Hepatocyte (in vitro differentiated cells): ENCODE measurements at places on chromosomes 5 and 9. TPM values are rescaled to one million over a fixed set of nuclear protein-coding genes. Genes with fewer than 3 reads are reported as not detected.

DNA sequence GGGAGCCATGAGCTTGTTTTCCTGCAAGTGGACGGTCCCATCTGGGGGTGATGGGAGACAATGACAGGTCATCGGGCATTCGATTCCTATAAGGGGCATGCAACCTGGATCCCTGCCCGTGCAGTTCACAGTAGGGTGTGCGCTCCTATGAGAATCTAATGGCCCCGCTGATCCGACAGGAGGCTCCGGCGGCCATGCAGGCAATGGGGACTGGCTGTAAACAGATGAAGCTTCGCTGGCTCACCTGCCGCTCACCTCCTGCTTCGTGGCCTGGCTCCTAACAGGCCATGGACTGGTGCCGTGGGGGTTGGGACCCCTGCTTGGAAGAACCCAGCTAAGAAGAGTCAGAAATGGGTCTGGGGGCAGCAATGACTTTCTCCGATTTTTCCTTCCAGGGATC, 21.0 kb downstream of the PAEP start:
- DNase-seq = no peak

- DNase-seq = no peak
Measured at GRCh38 chr9:113785334-113785733, 90.8 kb upstream of the ZNF618 start.

DNA sequence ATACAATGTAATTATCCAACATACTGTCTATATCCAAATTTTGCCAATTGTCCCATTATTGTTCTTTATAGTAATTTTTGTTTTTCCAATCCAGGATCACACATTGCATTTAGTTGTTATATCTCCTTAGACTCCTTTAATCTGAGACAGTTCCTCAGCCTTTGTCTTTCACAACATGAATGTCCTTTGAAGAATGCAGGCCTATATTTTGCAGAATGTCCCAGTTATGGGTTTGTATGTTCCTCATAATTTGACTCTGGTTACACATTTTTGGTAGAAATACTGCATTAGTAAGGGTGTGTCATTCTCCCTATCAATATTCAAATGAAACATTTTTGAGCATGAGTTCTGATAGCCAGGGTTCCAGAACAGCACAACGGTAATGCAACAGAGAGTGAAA, 6.7 kb downstream of the CD180 start:
- no peak for DNase-seq

DNA sequence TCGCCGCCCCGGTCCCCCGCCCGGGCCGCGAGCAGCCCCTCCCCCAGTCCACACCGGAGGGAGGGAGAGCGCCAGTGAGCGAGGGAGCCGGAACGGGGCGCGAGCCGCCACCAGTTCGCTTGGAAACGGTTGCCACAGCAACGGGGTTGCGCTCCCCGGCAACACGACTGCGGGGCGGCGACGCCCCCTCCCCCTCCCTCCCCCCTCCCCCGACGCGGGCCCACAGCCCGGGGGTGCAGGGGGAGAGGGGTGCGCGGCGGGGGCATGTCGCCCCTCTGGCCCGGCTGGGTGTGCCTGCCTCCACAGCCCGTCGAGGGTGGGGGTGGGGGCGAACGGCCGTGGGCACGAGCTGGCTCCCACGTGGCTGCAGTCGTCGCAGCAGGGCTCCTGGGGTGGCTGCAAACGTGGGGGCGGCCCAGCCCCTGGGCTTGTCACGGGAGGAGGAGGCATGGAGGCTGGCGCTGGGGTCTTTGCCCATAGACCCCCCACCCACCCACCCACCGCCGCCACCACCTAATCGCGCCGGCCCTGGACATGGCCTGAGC, 524 bp downstream of the PRR7 start:
- peak; percentile 83 for DNase-seq

PPP1R2B gene
- not detected in 2 replicates for total RNA-seq

- no peak for DNase-seq
Measured at GRCh38 chr9:112873773-112874405, 16.8 kb downstream of the SLC46A2 start.

ZNF366 gene
- total RNA-seq = 0.20 and 2.5 TPM in 2 replicates

AIF1L gene
- total RNA-seq = 4.2 and 5.3 TPM in 2 replicates

SPINK6 gene
- not detected in 2 replicates for total RNA-seq

CCDC183 gene
- total RNA-seq = 10.5 and 17.7 TPM in 2 replicates

DNA sequence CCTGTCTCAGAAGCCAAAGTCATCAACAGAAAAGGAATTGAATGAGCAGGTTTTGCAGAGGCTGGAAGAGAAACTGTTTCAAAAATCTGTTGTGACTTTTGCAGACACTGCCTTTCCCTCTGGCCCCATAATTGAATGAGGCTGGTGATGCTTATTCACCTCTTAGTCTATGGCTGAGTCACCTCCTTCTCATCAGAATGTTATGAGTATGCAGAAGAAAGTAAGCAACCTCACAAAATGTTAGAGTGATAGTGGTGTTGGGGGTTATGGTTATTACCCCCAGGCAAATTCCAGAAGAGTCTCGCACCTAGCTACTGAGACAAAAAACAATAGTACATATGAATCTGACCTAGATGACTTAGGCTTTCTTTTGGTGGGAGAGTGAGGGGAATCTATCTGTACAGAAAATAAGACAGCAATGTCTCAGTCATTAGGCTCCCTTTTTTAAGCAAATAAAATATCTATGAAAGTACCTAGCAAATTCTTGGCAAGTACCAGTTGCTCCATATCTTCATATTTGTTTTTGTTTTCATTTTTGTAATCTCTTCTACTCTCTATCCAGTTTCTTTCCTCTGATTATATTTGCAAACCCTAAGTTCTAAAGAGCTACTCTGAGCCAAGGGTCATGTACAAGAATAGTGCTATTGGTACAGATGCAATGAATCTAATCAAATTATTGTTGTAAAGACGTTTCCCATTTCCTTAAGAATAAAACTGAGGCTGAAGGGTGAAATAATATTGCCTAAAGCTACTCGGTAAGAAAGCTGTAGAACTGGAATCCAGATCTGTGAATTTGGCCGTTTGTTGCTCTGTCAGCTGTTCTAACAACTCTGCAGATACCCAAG, 498.1 kb upstream of the TNC start:
- no peak for DNase-seq

- DNase-seq = no peak
Measured at GRCh38 chr9:113579283-113580040, 115.9 kb downstream of the RGS3 start.

EIF4E1B gene
- total RNA-seq = not detected in 2 replicates

DNA sequence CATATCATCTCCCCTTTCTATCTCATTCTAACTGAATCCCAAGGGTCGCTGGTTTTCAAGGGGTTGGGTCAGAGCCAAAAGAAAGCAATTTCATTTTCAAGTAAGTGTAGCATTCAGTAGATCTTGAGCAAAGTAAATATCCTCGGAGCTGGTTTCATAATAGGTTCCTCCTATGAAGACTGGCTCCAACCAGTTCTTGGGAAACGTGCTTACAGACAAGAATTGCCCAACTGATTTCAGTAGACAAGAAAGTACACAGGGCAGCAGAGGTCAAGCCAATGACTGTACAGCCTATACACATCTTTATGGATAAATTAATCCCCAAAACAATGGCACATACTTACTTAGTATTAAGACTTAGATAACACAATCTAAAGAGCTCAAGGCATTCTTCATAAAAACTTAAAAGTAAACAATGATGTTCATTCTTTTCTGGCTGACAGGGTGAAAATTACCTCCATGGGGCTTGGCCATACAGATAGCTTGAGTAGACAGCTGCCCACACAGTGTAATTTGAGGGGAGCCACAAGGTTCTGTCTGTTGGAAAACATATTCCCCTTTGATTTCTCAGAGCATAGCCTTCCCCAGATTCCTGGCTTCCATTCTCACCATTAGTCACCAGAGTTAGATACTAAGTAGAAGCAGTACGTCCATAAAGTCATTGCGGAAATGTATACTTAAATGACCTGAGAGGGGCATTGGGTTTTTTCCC, 163.9 kb downstream of the ARRDC3 start:
- peak; percentile 82 for DNase-seq

GRCh38 chr5:35383041-35383440, 152.8 kb upstream of the PRLR start:
- no peak for DNase-seq

DNA sequence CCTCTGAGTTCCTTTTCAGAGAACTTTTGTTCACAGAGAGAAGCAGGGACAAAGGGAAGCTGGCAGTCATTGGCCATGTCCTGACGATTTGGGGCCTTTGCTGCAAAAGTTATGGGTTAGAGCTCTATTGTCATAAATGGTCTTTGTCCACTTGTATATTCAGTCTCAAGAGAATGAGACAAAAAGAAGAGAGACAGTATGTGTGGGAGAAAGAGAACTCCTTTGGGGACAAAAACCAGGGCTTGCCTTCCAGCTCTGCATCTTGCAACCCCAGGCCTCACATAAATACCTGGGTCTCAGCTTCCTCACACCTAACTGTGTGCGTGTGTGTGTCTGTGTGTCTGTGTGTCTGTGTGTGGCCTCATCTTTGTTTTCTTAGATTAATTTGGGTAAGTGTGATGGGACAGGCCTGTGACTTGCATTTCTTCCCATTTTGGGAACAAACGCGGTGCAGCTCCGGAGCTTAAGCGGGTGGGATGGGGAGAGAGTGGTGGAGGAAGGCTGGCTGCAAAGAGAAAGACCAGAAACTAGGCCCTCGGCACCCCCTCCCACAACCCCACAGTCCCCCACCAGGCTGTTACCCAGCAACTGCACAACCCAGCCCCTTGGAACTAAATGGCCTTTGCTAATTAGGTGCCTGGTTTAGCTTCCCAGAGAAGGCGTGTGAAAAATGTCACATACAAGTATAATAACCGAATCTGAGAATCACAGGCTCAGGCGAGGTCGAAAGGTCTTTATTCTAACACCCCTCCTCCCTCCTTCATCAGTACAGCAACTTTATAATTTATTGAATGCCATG, 376.9 kb downstream of the CDK5RAP2 start:
- DNase-seq = no peak

TAF11L5 gene
- not detected in 2 replicates for total RNA-seq

DNA sequence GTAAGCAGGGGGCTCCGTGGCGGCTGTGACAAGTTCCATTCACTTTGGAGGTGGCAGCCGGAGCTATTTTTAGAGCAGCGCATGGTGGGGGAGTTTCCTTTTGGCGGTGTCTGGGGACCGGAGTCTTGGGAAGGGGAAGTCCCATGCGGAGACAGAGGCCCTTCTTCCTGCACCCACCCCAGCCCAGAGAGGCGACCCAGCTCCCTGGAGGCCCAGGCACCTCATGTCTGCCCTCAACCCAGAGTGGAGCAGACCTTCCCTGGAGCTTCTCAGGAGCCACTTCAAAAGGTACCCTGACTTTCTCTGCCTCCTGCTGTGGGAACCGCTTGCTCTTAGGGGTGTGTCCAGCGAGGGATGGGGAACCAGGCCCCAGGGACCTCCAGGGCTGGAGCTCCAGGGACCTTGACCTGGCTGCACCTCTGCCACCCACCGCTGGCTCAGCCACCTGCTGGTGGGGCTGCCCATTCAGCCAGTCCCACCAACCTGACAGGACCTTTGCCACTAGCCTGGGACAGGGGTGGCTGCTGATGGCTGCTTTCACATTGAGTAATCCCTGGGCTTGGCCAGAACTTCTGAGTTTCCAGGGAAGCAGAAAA, 34.1 kb downstream of the NEK6 start:
- DNase-seq = no peak

KIF12 gene
- 31.9 and 39.9 TPM in 2 replicates for total RNA-seq

- no peak for DNase-seq
Measured at GRCh38 chr5:18811661-18812060, 1176.3 kb downstream of the CDH18 start.

PLAC8L1 gene
- 1.5 TPM in 1 of 2 replicates, not detected in the other for total RNA-seq

DNA sequence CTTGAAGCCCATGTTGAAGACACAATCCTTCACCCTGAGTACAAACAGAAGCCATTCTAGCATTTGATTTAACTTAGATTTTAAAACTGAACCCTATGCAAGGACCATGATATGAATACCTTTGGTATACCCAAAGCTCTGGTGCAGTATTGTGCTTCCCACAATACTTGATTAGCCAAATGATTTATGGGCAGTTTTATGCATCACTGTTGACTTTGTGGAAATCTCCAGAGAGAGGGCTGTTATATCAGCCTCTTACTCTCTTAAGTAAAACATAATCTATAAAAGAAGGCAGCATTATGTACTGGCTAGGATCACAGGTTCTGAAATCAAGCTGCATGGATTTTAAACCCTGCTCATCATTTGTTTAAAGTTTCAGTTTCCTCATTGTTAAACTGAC, 762.8 kb downstream of the EFNA5 start:
- DNase-seq = no peak

DNA sequence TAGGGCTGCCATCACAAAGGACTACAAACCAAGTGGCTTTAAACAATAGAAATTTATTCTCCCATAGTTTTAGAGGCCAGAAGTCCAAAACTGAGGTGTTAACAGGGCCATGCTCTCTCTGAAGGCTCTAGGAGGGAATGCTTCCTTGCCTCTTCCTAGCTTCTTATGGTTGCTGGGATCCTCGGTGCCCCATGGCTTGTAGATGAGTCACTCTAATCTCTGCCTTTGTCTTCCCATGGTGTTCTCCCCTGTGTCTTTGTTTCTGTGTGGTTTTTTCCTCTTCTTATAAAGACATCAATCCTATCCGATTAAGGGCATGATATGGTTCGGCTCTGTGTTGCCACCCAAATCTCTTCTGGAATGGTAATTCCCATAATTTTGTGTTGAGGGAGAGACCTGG, 178.8 kb upstream of the NREP start:
- DNase-seq = no peak

BTNL8 gene
- total RNA-seq = 19.1 and 22.0 TPM in 2 replicates

FBN2 gene
- total RNA-seq = 108 and 143 TPM in 2 replicates

DNA sequence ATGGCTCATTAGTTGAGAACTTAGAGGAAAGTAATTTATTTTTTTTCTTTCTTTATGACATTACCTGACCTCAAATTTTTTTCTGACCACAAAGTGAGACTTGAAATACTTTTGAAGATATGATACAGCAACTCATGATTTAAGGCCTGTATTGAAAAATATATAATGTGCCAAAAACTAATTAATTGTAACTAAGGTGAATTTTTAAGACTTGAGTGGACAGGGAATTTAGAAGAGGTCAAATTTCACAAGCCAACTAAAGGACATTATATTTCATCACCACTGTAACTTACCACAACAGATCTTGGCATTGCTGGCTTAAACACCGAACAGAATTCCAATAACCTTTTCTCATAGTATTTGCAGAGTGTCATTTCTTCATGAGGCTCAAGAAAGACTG, 1.8 kb downstream of the CCNH start:
- no peak for DNase-seq

- peak; percentile 71 for DNase-seq
Measured at GRCh38 chr5:138632900-138633489, 57.8 kb upstream of the HSPA9 start.

- peak; percentile 55 for DNase-seq
Measured at GRCh38 chr5:73419465-73420390, 28.8 kb downstream of the FOXD1 start.

- no peak for DNase-seq
Measured at GRCh38 chr5:160453751-160454150, 32.1 kb downstream of the PTTG1 start.

CNTNAP3B gene
- total RNA-seq = 1.5 and 5.2 TPM in 2 replicates

RASEF gene
- total RNA-seq = 18.1 and 18.9 TPM in 2 replicates

- DNase-seq = no peak
Measured at GRCh38 chr5:136258463-136258862, 65.5 kb upstream of the SMIM32 start.

SLC22A5 gene
- 16.3 and 20.8 TPM in 2 replicates for total RNA-seq

DNA sequence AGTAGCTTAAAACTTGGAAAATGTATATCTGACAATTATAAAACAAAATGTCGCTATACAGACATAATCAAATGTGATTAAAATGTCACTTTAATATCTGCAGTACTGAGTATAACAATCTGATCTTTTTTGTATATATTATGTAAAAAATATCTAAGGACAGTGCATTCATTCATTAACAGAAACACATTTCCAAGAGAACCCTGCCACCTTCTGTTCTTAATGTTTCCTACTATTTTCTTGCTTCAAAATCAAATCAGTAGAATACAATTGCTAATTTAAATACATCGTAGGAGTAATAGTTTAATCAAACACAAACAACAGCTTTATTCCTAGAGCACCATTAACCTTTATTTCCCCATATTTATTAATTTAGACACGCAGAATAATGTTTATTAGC, 142.6 kb upstream of the ST8SIA4 start:
- DNase-seq = no peak
